ENCODE measurements at places on chromosomes 5 and 9.

DNA sequence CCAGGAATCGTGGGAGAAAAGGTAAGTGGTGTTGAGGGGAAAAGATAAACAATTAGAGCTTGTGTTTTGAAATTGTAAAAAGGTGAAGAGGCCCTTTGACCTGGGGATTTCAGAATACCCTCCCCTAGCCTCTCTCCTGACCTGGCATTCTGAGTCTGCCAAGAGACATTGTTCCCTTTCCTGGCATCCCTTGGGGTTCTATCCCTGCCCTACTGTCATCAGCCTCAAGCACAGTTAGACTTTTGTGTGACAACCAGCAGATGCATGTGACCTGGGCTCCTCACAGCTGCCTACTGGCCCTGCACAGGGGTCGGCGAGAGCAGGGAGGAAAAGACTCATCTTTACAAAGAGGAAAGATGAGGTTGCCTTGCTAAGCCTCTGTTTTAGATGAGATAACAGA lies 72.2 kb upstream of the ORM1 start:
- no peak for DNase-seq

GRCh38 chr5:131265311-131265803 lies 1.5 kb downstream of the CDC42SE2 start:
- DNase-seq = no peak

DNA sequence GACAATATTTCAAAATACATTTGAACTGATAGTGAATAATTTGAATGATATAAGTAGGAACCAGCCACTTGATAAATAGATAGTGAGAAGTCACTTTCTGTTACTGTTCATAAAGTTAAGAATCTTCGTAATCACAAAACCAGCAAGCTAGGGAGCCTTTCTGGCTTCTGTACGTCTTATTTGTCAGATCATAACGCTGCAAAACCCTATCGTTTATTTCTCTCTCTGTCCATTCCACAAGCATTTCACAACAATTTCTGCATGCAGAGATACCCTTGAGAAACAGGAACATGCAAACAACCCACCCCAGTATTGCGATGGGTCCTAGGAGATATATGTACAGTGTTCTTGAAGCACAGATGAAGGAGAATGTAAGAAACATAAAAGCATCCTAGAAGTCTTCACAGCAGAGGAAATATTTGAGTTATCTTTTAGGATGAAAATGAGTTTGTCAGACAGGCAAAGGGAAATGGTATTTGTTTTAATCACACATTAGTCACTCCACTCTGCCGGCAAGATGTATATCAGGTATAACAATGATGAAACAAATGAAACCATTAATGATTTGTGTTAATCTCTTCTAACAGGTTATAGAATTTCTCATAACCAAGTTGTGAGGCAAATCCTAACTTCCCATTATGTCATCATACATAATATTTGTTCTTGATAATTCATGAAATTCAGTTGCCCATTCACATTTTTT lies 668.7 kb upstream of the FTMT start:
- no peak for DNase-seq

- peak; percentile 35 for DNase-seq
Measured at GRCh38 chr5:133287500-133287899, 235.7 kb downstream of the HSPA4 start.

DNA sequence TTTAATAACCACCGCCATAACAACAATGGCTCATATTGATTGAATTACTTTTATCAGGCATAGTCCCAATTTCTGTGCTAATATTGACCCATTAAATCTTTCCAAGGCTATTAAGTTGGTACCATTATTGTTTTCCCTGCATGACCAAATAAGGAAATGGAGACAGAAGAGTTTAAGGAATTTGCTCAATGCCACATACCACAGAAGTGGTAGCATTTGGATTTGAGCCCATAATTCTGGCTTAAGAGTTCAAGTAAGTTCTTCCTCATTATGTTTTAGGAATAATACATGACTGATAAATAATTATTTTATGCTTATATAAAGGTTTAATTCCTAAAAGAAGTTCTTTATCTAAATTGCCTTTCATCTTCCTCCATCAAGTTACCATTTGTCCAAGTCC lies 43.4 kb upstream of the HAPLN1 start:
- DNase-seq = no peak

DNA sequence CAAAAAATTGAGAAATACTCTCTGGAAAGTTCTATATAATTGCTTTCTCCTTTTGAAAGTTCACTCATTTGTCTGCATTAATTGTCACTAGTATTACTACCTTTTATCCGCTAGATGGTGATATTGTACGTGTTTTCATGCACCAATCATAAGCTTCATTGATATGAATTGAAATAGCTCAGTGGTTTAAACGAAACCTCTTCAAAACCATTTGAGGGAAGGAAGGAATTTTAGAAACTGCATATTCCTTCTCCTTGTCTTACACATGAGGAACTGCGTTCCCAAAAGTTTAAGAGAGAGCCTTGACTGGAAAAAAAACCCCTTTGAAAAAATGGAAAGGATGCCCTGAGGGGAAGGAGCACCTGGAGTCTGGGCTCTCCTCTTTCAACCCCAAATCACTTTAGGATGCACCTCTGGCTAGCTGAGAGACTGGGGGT lies 98.6 kb downstream of the YTHDC2 start:
- DNase-seq = no peak

DNA sequence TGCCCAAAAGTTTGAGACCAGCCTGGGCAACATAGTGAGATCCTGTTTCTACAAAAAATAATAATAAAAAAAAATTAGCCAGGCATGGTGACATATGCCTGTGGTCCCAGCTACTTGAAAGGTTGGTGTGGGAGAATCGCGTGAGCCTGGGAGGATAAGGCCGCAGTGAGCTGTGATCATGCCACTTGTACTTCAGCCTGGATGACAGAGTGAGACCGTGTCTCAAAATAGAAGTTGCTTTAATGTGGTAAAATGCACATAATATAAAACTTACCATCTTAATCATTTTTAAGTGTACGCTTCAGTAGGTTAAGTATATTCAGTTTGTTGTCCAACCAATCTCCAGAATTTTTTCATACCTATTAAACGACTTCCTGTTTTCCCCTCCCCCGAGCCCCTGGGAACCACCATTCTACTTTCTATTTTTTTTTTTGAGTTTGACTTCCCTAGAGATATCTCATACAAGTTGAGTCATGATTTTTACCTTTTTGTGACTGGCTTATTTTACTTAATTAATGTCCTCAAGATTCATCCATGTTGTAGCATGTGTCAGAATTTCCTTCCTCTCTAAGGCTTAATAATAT lies 120.1 kb upstream of the POC5 start:
- no peak for DNase-seq

- no peak for DNase-seq
Measured at GRCh38 chr5:137114529-137114928, 384.6 kb downstream of the SPOCK1 start.

- DNase-seq = no peak
Measured at GRCh38 chr5:68548959-68549676, 333.6 kb downstream of the PIK3R1 start.

- no peak for DNase-seq
Measured at GRCh38 chr5:41250351-41250987, 37.1 kb upstream of the C6 start.

DNA sequence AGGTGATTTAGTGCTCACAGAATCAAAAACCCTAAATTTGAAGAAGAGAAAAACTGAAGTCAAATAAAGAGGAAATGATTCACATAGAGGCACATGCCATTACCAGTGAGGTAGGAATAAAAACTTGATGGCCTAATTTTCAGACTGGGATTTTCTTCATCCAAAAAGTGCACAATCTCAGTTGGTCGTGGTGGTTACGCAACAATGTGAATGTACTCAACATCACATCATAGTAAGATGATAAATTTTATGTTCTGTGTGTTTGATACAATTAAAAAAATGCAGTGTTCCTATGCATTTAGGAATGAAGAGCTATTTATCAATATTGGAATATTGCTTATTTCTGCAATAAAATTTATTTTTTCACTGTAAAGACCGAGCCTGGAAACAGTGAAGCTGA lies 60.7 kb downstream of the SV2C start:
- no peak for DNase-seq

GRCh38 chr5:31172881-31173280 lies 20.6 kb upstream of the CDH6 start:
- no peak for DNase-seq

Data from DND-41 (cell line).